ENCODE measurements at places on chromosomes 3 and 15.

GRCh38 chr15:90761629-90762028 is 44.5 kb downstream of the BLM start:
- DNase-seq = no peak

GRCh38 chr3:100864471-100865250 is 128.6 kb downstream of the ABI3BP start:
- no peak for DNase-seq

DNA sequence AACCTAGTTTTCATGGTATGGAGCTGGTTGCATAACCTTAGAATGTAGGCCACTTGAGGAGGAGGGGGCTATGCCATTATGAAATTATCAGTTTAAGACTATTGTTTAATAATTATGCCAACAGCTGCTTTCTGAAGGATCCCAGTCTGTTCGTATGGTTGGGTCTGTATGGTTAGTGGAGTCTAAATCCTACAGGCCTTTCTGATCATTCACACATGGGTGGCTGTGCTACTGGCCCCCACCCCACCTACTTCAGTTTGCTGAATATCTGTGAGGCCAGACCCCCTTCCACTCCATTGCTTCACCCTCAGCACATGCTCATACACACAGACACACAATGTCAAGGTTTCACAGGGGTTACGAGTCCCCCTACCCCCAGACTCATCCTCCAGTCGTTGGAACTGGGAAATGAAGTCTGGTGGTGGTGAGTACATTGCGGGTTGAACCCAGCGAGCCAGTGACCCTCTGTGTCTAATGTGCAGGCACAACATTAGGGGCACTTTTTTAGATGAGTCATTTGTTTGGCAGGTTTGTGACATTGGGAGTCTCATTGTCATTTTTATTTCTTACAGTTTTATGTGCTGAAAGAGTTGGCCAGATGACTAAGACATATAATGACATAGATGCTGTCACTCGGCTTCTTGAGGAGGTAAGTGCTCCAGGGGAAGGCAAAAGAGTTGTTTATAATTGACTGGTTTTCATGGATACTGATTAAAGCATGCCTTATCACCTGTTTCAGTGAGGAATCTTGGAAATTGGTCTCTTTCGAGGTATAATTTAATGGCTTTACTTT is 85.3 kb downstream of the TRAK1 start:
- no peak for DNase-seq

- no peak for DNase-seq
Observed at GRCh38 chr15:49343546-49343945, 79.5 kb upstream of the FGF7 start.

- no peak for DNase-seq
Observed at GRCh38 chr15:33846142-33846541, 122.2 kb upstream of the CHRM5 start.

DNA sequence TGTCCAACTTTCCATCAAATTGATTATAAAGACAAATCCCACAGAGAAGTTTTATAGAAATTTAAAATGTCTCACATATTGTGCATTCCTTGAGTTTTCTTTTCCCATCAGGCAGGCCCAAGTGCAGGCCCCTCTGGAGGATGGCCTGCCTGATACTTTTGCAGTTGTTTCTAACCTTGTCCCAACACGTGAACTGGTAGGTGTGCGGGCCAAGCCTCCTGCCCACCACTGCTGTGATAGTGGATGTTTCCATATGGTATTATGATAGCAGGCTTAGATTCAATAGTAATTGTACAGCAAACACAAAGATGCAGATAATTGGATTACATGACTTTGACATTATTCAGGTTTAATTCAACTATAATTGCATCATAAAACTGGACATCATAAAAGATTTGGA is 1.4 kb downstream of the P2RY12 start:
- no peak for DNase-seq

DNA sequence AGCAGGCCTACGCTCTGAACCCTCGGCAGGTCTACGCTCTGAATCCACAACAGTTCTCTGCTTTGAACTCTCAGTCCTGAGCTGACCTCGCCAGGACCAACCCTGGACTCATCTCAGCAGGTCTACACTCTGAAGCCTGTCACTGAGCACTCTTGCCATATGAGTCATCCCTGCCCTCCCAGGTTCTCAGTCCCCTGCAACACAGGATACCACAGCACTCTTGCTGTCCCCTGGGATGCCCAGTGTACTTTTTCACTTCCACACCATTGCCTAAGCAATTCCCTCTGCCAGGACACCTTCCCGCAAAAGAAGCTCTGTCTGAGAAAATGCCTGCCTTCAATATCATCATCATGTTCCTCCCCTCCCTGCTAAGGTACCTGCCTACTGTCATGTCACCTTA is 42.0 kb downstream of the NUP210 start:
- no peak for DNase-seq

DNA sequence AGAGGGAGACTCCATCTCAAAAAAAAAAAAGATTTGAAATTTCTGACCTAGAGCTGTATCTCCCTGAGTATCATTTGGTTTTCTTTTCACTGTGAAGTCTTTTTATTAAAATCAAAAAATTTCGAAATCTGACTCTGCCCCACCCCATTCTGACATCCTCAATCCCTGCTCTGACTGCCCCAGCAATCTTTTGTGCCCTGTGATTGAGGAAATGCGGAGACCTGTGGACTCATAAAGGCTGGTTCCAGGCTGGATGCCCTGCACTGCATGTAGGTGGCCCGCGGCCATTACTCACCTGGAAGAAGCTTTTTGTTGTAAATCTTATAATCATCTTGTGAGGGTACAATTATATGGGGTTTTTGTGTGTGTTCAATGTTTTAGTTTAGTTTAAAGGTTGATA is 147.3 kb upstream of the SEMA6D start:
- no peak for DNase-seq
